ENCODE measurements at places on chromosomes 4 and X. TPM values are rescaled to one million over a fixed set of nuclear protein-coding genes. Genes with fewer than 3 reads are reported as not detected.

DNA sequence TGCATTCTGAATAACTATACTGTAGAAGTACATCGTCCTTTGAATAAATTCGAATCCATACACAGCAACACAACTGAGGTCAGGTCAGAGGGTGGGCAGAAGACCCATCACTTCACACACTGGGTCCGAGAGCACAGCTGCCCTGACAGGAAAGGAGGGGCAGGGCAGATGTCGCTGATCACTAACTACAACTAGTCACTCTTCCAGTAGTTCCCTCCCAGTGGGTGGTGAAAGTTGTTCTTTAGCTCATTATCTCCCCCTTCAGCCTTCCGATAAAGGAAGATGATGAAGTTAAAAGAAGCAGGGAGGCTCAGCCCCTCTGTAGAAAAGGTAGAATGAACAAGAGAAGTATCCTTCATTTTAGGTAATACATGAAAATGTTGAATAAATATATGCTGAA lies 278.9 kb downstream of the INPP4B start:
- no peak for DNase-seq

DNA sequence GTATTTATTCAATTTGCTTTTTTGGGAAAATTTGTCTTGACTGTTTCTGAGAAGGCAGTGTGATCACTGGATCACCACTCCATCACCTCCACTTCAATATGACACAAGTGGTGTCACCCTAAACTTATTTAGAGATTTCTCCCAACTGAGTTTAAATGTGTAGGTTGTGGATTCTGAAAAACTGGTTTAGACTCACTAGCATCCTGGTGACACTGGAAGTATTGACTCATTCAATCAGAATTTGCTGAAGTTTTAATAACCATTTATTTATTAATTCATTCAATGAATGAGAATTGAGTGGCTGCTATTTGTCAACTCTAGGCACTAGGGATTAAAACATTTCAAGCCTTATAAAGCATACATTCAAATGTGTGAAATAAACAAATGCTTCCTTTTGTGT lies 819.1 kb upstream of the EPHA5 start:
- no peak for DNase-seq

- no peak for DNase-seq
Observed at GRCh38 chrX:51641421-51642021, 22.8 kb upstream of the CENPVL3 start.

- DNase-seq: no peak
Observed at GRCh38 chrX:12239356-12240082, 101.2 kb downstream of the FRMPD4 start.

GRCh38 chrX:12013211-12013618 lies 125.1 kb upstream of the FRMPD4 start:
- no peak for DNase-seq

- no peak for DNase-seq
Observed at GRCh38 chr4:47525154-47525819, 40.2 kb downstream of the ATP10D start.

DNA sequence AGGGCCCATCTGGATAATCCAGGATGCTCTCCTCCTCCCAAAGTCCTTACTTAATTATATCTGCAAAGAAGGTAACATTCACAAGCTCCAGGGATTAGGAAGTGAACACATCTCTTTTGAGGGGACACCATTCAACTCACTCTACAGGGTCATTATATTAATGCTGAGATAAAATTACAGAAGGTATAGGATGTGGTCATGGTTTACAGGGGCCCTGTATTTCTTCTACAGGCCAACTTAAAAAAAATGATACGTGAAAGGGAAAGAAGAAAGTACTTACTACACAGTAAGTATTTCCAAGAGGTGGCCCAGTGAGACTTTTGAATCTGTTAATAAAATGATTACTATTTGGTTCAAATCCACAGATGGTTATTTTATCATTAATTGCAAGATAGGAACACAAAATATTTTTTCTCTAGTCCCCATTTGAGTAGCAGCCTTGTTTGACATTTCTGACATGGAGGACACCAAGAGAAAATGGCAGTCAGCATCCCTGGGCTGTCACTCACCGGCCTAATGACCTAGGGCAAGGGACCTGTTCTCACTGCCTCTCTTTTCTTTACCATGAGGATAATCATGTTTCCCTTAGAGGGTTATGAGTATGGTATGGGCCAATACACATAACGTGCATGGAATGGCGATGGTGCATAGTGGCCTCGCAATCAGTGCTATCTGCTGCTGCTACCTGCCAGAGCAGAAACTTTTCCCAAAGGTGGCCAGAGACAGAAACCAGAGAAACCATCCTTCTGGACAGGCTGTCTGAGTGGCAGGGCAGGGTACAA lies 140.5 kb downstream of the PTTG2 start:
- DNase-seq: no peak

DNA sequence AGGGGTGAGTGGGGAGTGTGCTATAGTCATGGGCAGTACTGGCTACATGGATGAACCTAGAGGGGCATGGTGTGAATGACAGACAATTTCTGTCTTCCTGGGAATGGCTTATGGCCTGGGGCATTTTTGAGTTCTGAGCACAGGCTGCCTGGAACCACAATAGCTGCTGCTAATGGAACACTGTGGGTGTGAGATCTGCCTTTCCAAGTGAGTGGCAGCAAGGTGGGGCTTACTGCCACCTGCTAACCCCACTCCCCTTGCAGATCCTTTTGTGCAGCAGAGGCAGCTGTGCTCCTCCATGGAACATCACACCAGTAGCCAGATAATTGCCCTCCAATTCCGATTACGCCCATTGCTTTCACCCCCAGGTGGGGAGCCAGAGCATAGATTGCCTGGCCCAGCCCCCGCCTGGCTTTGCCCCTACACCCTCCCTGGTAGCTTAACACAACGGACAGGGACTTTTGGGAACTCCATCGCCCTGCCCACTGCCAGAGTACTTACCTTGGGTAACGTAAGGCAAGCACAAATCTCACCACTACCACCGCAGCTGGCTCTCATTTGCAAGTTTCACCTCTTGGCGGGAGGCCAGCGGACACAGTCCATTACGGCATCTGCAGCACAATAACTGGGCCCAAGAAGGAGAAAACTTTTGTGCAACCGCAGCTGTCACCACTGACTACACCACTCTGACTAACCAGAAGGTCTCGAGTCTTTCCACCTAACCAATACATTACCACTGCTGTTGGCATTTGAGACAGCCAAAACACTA lies 421.2 kb upstream of the NWD2 start:
- no peak for DNase-seq

- no peak for DNase-seq
Observed at GRCh38 chr4:169103966-169104412, 93.9 kb upstream of the CBR4 start.

Gene EREG
- polyA plus RNA-seq: 0.16 TPM

DNA sequence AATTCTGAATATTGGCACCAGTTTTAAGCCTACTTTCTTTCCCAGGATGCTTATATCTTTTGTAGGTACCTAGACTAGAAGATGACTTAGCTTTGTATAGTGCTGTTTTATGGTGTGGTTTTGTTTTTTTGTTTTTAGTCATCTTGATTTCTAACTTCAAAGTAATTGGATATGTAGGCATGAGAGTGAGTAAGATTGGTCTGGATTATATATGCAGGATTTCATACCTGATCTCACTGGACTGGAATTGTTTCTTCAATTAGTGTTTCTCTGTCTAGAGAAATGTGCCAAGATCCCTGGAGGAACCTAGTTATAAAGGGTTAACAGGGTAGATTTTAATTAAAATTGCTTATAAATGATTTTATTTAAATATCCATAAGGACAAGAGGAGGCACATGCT lies 23.1 kb downstream of the NAP1L5 start:
- no peak for DNase-seq

DNA sequence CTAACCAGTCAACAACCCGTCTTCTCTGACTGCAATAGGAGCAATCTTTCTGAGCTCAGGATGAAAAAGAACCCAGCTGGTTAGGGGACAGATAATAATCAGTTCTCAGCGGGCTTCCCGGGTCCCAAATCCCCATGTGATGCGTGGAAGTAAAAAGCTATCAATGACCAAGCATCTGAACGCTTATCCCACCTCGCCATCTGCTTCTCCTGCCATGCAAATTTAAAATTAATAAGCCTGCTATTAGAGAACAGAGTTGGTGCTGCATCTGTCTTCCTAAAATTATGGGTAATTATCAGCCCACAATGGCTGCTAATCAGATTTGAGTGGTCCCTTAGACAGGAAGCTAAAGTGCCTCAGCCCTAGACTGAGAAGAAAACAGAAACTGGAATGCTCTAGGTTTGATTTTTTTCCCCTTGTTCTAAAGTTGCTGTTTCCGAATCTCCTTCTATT lies 37.5 kb downstream of the AFAP1 start:
- DNase-seq: no peak

DNA sequence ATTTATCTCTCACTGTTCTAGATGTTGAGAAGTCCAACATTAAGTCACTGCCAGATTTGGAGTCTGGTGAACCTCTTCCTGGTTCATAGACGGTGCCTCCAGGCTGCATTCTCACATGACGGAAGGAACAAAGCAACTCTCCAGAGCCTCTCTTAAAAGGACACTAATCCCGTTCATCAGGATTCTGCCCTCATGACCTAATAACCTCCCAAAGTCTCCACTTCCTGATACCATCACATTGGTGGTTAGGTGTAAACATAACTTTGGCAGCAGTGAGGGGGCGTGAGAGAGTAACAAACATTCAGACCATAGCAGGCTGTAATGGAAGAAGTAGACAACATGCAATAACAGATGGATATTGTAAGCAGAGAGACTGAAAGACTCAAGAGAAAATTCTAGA lies 388.6 kb downstream of the PDHA2 start:
- DNase-seq: no peak

All from renal cortex interstitium (tissue), 15 donors.